ENCODE measurements at places on chromosomes 6 and 20.

- DNase-seq, result no peak
These were observed 36.6 kb upstream of the HIVEP1 start for GRCh38 chr6:11975353-11975977.

GRCh38 chr6:38323216-38323615 lies 316.5 kb downstream of the BTBD9 start:
- DNase-seq, result no peak

DNA sequence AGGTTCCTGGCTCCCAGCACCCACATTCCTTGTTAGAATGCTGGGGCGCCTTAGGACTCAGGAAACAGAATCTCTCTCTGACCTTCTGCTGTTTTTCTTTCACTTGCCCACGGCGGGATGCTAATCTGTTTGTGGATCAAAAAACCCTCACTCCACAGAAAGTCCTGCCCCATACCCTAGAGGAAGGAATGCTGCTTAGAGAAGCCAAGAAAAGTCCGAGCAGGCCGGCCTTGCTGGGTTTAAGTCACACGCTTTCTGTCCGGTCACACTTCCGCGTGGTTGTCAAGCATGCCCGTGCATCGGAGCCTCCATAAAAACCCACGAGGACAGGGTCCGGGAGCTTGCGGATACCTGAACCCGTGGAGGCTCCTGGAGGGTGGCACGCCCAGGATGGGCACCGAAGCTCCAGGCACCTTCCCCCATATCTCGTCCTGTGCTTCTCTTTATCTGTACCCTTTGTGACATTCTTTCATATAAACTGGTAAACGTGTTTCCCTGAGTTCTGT lies 223.1 kb downstream of the NRN1 start:
- no peak for DNase-seq

GRCh38 chr6:15739867-15740266 lies 77.0 kb upstream of the DTNBP1 start:
- DNase-seq, result no peak

DNA sequence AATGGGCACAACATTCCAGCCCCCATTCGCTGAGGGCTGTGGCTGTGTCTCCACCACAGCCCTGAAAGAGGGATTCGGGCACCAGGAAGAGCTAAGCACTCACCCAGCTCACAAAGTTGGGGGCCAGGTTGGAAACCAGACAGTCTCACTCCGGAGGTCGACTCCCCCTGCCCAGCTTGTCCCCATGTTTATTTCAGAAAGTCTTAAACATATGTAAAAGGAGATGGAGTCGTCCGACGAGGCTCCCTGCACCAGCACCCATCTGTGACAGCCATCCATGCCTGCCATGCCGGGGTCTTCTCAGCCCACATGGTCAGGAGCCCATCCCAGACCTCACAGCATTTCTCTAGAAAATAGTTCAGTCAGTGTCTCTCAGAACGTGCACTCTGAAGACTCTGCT lies 63.6 kb upstream of the STX16 start:
- no peak for DNase-seq

GRCh38 chr6:134706153-134706552 lies 243.7 kb downstream of the ALDH8A1 start:
- DNase-seq, result no peak

DNA sequence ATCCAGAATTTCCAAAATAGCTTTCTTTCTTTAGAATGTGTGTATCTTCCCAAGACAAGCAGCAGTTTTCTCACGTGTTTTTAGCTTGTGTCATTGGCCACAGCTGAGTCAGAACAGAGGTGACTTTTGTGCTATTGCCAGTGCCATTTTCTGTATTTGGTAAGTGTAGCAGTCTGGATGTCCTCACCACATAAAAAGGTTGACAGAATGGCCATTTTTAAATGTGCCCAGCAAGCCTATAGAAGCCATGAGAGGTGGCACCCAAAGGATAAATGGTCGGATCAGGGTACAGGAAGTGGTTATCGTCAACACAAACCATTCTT lies 269.5 kb upstream of the HSF2 start:
- no peak for DNase-seq

GRCh38 chr6:112938650-112939049 lies 591.5 kb downstream of the RFPL4B start:
- DNase-seq, result no peak

GRCh38 chr6:109840796-109841195 lies 137.3 kb upstream of the GPR6 start:
- DNase-seq, result no peak

- DNase-seq, result no peak
These were observed 150.8 kb downstream of the ASCC3 start for GRCh38 chr6:100730001-100730980.

- no peak for DNase-seq
These were observed 140.5 kb downstream of the TFAP2B start for GRCh38 chr6:50959081-50959641.

GRCh38 chr6:125742024-125742423 lies 7.4 kb upstream of the HEY2 start:
- no peak for DNase-seq

- no peak for DNase-seq
These were observed 30.1 kb downstream of the VAPB start for GRCh38 chr20:58418949-58419748.

GRCh38 chr20:51758978-51759544 lies 9.1 kb downstream of the ATP9A start:
- no peak for DNase-seq

DNA sequence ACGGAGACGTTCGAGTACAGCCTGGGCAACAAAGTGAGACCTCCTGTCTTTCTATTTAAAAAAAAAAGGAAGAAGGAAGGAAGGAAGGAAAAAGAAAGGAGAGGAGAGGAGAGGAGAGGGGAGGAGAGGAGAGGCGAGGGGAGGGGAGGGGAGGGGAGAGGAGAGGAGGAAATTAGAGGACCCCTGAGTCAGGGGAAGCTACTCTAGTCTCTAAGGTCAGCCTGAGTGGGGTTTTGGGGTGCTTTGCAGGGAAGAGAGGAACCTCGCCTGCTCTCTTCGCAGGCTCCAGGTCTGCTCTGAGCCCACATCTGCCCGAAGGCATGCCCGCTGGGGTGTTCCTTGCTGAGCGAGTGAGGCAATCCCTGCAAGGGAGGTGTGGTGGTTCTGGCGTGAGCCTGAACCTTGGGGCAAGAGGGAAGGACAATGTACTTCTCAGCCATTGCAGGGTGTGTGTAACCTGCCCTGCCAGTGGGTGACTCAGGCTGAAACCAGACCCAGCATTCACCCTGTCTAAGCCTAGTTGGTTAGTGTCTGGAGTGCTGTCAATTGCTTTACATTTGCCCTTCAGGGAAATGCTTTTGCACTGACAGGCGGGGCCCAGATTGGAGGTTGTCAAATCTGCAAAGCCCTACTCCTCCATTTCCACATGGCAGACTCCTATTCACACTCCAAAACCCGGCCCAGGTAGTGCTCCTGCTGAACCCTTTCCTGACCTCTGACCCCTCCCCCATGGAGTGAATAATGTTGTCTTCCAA lies 15.3 kb upstream of the MMP9 start:
- no peak for DNase-seq

DNA sequence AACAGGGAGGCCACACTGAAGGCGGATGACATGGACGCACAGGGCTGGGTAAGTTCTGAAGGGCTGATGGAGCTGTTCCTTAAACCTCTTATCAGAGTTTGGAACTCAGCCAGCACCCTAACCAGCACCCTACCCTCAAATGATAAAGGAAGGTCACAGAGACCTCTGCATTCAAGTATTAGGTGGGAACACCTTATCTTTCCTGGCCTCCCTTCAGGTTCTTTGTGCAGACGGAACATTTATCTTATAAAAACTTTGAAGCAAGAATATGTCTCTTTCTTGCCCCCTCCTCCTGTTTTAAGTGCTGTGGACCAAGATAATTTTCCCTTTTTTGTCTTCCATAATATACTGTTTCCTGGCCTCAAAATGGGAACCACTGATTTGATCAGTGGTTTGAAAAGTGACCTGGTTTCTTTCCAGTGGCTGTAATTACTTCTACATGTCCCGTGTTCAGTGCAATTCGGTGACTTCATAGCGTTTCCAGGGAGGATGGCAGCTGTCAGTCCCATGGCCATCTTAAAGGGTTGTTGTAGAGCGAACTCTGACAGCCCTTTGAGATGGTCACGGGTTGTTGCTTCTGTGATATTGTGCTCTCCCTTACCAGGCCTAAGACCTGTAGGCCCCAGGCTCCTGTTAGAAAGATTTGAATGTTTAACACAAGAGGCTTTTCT lies 213.2 kb upstream of the MYLIP start:
- no peak for DNase-seq

- no peak for DNase-seq
These were observed 216.1 kb downstream of the GMDS start for GRCh38 chr6:2029130-2029794.

GRCh38 chr6:130313206-130313605 lies 52.6 kb upstream of the TMEM200A start:
- no peak for DNase-seq

DNA sequence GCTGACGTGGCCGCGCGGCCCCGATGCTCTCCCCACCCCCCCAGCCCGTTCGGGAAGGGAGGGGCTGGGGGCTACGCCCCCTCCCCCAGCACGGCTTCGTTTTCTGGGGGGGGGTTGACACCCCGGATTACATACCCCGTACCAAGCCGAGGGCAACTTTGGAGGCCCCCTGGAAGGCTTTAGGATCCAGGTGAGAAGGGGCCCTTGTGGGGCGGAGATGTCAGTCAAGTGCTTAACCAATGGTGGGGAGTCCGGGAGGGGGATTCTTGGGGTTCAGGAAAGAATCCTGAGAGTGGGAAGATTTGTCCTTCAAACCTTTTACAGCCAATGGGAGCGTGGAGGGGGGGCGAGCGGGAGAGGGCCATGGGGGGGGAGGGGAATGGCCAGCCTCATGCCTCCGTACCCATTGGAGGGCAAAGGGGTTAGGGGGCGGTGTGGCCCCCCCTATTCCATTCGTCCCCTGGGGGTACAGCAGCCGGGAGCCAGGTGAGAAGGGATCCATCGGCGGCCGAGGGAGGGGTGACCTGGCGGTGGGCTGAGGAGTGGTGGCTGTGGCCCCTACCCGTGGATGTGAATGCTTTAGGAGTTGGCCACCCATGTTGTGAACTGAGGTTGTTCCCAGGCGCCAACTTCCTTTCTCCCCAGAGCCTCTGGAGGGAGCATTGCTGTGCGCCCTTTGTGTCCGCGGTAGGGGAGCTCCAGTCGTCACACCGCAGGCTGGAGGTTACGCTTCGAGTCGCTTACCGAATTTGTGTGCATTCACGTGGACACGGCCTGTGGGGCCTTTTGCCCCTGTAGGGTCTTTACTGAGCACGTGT lies 682 bp downstream of the BRD2 start:
- peak; percentile 65 for DNase-seq

DNA sequence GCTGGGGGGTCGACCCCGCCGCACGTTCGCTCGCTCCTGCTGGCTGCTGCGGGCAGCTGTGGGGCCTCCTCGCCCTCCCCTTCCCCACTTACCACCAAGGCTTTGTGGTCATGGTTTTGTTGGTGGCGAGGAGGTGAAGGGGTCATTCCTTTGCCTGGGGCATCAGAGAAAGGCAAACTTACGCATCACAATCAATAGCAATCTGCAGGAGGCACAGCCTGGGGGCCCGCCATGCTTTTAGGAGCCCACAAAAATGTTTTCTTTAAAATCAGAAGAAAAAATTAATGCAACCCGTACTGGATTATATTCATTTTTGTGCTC lies 137.0 kb downstream of the IMPG1 start:
- DNase-seq, result no peak

DNA sequence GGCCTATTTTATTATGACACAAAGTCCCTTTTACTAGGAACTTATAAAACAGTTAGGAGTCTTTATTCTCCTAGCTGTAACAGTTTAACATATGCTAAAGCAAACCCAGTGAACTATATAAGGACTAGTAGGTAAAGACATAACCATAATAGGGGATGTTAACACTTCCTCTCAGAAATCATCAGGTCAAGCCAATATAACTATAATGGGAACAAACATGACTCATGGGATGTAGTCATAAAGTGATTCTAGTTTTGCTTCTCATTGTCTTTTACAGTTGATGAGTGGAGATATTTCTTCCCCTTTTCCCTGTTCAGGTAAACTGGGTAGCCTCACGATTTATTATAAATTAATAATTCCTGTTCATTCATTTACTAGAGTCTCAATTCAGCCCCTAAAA lies 9.7 kb downstream of the PTCHD4 start:
- DNase-seq, result no peak

DNA sequence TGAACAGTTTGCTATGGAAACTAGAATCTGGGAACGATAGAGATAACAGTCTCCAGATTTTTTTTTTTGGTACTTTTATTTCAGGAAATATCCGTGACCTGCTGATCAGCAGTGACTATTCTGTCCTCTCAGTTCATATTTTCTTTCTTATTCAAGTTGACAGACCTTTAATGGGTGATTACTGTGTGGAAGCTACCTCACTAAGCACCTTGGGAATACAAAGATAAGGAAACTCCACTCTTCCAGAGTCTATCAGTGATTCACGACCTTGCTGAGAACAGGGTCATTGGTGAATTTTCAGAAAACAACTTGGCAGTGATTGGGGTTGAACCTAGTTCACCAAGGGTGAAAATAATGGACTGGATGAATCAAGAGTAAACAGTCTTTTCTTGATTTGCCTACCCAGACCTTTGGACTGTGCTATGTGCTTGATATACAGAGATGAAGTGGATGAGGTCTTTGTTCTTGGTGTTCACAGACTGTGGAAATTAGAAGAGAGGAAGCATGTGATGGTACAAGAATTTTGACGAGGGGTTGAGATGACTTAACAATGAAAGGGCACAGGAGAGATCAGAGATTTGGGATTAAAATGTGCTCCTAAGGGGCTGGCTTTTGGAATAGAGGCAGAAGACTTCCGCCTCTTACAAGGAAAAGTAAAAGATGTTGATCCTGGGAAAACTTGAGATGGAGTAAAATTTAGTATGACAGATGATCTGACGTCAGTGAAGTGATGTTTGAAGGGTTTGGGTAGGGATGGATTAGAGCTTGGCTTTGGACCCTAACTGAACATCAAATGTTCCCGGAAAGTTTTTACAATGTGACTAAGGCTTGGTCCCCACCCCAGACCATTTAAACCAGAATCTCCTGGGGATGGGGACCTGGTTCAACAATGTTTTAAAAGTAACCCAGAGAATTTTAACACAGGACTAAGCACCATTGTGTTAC lies 1.2 kb downstream of the KAT14 start:
- no peak for DNase-seq

GRCh38 chr6:134908906-134909516 lies 40.9 kb downstream of the ALDH8A1 start:
- DNase-seq, result no peak

- peak; percentile 28 for DNase-seq
These were observed 65.8 kb upstream of the ARMC2 start for GRCh38 chr6:108782179-108783041.
